ENCODE measurements at places on chromosomes 2 and 18.

GRCh38 chr2:85924522-85924921 is 35.7 kb upstream of the ST3GAL5 start:
- DNase-seq: peak; percentile 16

GRCh38 chr18:46899274-46899948 is 17.9 kb downstream of the PIAS2 start:
- DNase-seq: no peak

- DNase-seq: no peak
Observed at GRCh38 chr18:58269931-58270330, 225.9 kb downstream of the NEDD4L start.

DNA sequence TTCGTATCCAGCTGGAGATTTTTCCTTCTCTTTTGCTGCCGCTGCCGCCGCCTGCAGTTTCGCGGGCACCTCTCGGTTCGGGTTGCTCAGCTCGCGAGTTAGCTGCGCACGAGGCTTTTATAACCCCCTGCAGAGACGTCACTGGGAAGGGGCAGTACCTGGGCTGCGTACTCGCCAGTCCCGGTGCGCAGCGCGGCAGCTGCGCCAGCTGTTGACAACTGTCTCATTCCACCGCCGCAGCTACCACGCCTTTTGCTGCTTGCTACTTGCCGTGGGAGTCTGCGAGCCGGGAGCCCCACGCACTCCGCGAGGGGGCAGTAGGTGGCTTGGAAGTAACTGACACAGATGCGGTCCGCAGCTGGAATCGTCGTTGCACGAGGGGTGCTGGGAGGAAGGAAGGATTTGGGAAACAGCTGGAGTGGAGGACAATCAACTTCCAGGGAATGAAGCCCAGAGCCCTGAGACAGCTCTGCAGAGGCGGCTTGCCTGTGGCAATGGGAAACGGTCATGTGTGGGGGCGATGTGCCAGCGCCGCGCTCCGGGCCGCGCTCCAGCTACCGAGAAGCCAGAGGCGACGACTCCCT is at the start of gene TACR1:
TACR1 (minus strand) TSS at position 93 of the 584 bp plus-strand sequence. CDS start 586 bp downstream, outside the sequence.
- peak; percentile 7 for DNase-seq

DNA sequence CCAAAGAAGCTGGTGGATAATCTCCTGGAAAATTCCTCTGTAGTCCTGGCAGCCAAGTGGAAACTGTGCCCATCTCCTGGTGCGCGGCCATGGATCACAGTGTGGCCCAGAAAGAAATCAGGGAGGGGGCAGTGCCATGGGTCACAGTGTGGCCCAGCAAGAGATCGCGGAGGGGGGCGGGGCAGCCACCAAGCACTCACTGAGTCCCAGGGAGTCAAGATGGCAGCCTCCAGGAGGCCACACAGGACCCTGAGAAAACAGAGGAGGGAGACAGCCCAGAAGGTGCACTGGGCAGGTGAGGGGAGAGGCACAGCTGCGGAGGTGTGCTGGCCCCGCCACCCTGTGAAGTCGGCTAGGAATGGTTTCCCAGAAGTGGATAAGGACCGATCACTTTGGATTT is 8.1 kb upstream of the ATP6V1B1 start:
- no peak for DNase-seq

DNA sequence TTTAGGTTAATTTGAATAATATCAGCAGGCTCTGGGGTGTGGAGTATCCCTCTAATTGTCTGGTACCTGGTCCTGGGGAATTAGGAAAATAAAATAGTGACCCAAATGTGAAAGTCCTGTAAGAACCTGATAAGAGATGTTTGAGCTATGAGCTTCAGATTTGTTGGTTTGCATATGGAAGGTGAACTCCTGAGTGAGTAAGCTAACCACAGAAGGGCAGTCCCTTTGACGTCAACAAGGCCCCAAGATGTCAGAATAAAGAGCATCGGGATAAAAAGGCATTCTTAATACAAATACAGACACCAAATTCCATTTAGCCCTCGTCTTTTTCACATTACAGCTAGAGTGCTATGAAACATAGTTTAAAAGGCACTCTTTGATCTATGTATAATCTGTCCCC is 1366.3 kb upstream of the TMEFF2 start:
- DNase-seq: no peak

DNA sequence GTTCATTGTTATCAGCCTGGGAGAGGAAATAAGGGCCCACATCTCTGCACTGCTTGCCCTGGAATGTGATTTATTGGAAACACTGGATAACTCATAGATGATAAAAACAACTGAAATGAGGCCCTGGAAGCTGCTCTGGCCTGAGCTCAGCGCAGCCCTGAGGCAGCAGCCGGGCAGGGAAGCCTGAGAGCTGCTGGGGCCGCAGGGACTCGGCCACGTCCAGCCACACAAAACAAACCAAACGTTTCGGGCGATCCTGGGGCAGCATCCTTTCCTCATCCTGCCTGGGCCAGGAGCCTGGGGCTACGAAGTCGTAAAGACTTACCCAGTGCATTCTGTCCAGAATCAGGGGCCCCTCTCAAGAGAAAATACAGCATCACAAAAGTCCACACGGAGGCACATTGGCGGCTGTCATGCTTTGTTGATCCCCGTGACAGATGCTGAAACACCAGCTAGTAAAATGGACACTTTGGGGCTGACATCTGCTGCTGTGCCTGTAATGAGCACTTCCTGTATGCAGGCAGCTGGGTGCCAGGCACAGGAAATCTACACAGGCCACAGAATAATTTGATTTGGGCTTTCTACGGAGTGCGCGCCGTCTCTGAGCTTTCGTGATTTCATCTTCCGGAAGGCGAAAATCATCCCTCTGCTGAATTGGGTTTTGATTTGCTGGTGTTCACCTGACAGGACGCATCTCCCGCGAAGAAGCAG is 250.6 kb downstream of the EIPR1 start:
- no peak for DNase-seq

DNA sequence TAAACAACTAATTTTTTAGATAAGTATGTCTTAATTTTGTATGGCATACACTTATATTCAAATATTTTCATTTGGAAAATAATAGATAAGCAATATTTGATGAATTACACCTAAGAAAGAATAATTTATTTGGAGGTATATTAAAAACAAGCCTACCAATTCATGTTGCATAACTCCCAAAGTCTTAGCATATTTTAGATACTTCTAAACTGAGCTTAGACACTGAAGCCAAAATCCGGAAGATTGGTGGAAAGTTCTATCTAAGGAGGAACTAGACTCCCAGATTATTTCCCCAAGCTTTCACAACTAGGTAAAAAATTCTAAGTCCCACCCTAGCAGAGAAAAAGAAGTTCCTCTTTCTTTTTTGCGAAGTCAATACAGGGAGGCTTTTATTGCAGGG is 221.0 kb upstream of the MMADHC start:
- DNase-seq: no peak

DNA sequence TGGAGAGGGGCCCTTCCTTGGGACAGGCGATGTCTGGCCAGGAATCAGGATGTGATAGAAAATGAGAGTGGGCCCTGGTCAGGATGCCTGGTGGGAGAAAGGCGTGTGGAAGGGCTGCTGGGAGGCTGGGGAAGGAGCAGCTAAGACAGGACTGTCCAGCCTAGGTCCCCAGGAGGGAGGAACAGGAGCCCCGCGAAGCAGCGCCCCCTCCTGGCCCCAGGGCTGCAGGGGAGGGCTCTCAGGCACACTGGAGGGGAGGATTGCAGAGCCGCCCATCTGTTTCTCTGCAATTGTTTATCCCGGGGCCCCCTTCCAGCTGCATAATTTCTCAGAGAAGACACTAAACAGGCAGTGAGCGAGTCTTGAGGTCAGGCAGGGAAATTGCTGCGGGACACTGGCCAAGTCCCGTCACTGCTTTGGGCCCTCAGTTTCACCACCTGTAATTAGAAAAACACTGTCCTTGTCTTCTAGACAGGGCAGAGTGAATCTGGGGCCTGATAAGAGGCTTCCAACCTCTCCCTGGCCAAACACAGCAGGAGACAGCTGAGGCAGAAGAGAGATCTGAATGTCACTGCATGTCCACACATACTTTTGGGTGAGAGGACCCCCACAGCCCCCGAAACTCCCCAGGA is 3.9 kb upstream of the NPPC start:
- DNase-seq: no peak

GRCh38 chr18:53639687-53640086 is 584.8 kb downstream of the MBD2 start:
- no peak for DNase-seq

DNA sequence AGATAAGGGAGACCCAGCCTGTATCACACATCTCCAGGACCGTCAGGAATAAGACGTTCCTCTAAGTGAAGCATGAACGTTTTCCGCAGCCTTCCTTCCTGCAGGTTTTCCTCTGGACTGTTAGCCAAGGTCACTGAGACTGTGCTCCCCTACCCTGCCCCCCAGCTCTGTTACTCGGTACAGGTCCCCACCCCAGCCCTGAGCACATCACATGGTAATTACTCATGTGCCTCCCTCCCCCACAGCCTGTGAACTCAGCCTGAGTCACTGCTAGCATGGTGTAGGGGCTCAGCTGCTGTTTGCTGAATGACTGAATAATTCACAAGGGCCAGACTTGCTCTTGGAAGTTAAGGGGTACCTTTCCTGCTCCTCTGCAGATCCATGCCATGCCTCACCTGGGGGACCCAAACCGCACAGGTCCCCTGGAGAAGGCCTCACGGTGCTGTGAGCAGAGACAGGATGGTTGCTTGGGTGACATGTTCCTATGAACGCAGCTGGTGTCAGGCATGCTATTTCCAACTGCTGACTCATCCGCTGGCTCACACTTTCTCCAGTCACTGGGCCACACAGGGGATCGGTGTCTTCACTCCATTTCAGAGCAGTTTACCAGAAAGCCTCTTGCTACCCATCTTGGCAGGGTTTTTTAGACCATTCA is 88.2 kb downstream of the PLB1 start:
- peak; percentile 86 for DNase-seq

DNA sequence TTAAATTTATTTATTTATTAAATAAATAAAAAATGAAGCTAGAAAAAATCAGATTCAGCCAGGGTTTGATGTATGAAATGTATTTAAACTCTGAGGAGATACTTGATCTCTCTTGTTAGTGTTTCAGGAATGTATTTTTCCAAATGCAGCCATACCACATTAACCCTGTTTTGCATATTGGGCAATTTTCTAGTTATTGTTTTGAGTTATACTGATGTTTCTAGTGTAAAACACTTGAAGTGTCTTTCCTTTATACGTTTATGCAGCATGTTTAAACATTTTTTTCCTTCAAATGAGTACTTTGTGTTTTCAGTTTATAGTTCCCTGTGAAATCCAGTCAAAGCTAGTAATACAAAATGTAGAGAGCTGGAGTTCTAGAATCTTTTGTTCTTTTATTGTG is 69.9 kb downstream of the WDR7 start:
- DNase-seq: no peak

- no peak for DNase-seq
Observed at GRCh38 chr2:32058130-32058529, 5.2 kb upstream of the SPAST start.

Data from amniotic stem cell (primary cell).